ENCODE measurements at places on chromosomes 4 and X. TPM values are rescaled to one million over a fixed set of nuclear protein-coding genes. Genes with fewer than 3 reads are reported as not detected.

DNA sequence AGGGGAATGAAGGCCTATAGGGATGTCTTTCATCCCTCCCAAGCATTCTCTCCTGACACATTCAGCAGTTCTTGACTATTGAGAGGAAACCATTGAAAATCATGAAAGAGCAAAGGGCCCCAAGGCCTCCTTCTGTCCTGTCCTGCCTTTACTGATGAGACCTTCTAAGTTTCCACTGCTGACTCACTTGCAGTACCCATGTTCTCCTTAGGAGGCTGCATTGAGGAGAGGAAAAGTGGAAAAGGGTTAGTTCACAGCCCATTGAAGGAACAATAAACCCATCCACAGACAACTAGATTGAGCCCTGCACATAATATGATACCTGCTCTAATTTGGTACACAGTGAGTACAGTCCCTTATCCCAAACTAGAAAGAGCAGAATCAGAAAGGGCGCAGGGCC, 115.1 kb upstream of the PNPLA4 start:
- no peak for DNase-seq

GRCh38 chrX:13283512-13283911, 36.3 kb downstream of the ATXN3L start:
- DNase-seq, result no peak

GRCh38 chr4:153189016-153189801, 15.0 kb upstream of the TRIM2 start:
- DNase-seq, result no peak

The NPFFR2 gene
- total RNA-seq, result not detected

The SERPINA7 gene
- not detected for total RNA-seq

The EXOC1L gene
- not detected for total RNA-seq
